ENCODE measurements at places on chromosomes 3 and 15. TPM values are rescaled to one million over a fixed set of nuclear protein-coding genes. Genes with fewer than 3 reads are reported as not detected.

DNA sequence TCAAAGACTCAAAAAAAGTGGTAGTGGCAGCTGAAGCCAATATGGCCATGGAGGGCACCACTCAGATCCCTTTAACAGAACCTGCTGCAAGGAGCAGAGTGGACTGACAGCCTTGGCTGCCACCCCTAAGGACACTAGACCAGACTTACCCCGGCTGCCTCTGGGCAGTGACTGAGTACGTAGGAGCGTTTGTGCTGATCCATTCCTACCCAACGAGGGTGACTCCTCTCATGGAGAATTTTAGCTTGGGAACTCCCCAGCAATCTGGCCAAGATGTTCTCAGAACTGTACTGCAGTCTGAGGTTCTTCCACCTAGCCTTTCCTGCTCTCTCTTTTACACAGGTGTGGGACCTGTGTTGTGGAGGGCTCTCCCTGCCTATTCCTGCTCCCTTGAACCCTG is 22.1 kb downstream of the CLEC3B start:
- DNase-seq, result no peak

DNA sequence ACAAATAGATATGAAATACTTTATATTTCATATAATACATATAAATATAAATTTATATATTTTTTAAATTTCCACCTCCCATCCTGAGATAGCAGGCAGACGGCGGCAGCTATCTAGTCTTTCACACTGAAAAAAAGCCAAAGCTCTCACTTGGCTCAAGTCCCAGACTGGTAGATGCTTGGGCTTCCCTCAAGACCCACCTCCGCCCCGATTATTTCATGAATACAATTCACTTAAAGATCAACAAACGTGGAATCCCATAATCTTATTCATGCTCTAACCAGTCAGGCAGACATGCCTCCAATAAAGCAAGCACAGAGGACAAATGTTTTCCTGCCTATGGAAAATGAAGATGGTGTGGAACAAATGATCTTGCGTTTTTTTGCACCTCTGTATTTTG is 275.9 kb upstream of the NR2F2 start:
- no peak for DNase-seq

DNA sequence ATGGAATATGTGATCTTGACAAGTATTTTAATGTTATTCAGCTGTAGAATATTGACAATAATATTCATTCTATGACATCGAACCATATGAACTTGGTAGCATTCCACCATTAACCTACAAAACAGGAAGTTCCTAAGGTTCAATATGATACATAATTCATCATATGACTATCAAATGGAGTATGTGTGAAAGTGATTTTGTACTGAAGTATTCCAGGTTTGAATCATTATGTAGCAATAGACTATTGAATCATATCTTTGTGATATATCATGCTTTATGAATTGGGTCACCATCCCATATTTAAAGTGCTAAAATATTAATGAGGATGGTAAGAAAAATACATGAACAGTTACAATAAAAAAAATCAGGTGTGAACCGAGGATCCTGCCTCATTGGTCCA is 95.1 kb downstream of the TP63 start:
- no peak for DNase-seq

DNA sequence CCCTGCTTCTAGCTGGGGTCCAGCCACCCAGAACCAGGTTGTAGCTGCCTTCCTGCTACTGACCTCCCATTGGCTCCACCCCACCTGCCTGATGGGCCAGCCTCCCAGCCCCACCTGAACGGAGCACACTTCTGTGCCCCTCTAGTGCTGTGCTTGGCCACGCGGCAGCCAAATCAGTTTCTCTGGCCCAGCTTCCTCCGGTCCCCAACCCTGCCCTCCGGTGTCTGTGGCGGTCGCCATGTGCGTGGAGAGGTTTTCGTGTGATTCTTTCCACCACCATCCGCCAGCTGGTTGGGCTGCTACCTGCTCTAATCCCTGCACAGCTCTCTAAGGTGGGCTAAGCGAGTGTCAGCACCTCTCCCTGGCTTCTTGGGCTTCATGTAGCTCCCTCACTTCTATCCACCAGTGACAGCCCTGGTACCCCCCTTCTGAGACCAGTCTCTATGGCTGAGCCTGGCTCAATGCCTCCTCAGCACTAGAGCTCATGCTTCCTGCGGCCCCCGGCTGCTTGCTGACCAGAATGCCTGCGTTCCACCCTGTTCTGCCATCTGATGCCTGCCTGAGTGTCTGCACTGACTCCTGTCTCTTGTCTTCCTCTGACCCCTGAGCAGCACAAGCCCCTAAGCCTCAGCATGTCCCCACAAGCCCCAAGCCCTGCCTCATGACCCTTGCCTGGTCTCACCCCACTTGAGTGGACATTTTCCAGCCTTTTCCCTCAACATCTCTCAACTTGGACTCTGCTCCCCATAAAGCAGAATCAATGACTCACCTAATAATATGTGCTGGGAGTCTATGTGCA is 23.2 kb upstream of the MAGEF1 start:
- DNase-seq, result no peak

The ALDH1A2 gene
- 70.9 TPM for total RNA-seq

DNA sequence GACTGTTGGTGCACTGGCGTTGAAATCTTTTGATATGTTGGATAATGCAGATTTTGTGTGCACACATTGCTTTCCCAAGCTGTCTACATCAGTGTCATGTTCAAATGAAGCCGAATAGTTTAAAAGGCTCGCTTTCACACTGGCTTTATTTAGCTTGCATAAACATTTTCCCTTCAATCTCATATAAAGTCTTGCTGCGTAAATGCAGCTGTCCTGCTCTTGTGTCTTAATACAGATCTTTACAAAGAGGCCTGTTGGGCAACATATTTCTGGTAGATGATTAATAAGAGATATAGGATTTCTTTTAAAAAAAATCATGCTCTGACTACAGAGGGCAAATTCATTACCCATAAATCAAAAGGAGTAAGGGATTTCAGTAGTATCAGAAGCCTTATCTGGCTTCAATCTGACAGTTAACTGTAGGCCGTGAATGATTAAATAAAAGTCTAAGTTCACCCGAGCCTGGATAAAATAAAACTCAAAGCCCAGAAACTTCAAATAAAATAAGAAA is 937.2 kb downstream of the FHIT start:
- DNase-seq, result no peak

DNA sequence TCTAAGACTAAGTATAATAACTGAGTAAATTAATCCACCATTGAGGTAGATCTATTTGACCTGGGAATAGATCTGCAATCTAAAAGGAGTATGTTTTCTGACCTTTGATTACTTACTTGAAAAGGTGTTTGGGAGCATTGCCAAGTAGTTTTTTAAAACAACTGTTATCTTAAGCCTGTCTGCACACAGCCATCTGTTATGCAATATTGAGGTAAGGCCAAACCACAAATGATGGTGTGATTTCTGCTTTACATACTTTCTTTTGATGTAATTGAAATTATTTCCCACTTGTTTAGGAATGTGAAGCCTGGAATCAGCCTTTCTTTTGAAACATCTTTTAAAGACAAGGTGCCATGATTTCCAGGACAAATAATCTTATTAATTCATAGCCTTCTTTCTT is 274.0 kb downstream of the BBX start:
- peak; percentile 10 for DNase-seq

GRCh38 chr3:114194750-114195149 is 15.9 kb upstream of the DRD3 start:
- DNase-seq, result no peak

The KBTBD8 gene
- 2.6 TPM for total RNA-seq

DNA sequence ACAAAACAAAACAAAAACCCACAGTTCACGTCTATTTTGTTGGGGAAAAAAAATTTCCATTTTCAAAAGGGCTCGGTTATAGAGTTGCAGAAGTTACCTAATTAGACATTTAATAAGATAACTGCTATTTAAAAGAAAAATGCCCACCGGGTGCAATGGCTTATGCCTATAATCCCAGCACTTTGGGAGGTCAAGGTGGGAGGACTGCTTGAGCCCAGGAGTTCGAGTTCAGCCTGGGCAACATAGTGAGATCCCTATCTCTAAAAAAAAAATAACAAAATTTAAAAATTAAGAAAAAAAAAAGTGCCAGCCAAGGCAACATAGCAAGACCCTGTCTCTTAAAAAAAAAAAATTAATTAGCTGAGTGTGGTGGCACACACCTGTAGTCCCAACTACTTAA is 19.2 kb downstream of the SEC11A start:
- no peak for DNase-seq

The PAK2 gene
- 186 TPM for total RNA-seq

The BHLHE40 gene
- 16.0 TPM for total RNA-seq

DNA sequence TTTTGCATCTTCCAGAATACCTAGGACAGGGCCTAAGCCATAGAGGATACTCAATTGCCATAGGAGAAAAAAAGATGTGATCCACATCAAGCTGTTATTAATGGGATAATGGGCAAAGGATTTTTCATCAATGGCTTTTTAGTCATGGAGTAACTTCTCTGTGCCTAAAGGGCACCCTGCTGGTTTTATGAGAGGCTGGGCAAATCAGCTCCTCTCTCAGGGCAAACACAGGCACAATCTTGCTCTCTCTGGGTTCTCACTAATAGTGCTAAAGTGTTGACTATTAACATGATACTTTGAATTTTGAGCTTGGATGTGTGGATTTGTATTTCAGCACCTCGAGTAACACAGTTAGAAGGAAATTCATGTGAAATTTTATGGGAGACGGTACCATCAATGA is 67.6 kb downstream of the GHSR start:
- DNase-seq, result no peak

The NLGN1 gene
- total RNA-seq, result 2.6 TPM

DNA sequence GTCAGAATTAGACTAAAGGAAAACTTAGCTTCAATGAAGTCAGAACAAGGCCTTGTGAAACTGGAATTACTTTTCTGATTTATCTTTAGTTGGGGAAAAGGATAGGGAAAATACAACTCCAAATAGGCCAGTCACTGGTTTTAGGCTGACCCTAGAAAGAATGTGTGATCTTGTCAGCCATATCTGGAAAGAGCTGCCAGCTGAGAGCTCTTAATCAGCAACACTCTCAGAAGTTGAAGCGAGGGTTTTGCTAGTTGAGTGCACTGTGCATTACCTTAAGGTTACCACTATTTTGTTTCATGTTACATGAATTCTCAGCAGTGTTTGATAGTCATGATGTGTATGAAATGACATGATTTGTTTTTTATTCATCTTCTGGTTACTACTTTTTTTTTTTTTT is 905.3 kb upstream of the ALCAM start:
- no peak for DNase-seq

- peak; percentile 93 for DNase-seq
Measured at GRCh38 chr3:10015461-10015904, 10.8 kb upstream of the FANCD2 start.

The SLC2A2 gene
- total RNA-seq, result not detected
